ENCODE measurements at places on chromosomes 13 and 19.

- DNase-seq = no peak
Observed at GRCh38 chr13:60418954-60419353, 21.9 kb downstream of the TDRD3 start.

GRCh38 chr19:5832061-5832460 is 7.4 kb downstream of the FUT6 start:
- DNase-seq = no peak

DNA sequence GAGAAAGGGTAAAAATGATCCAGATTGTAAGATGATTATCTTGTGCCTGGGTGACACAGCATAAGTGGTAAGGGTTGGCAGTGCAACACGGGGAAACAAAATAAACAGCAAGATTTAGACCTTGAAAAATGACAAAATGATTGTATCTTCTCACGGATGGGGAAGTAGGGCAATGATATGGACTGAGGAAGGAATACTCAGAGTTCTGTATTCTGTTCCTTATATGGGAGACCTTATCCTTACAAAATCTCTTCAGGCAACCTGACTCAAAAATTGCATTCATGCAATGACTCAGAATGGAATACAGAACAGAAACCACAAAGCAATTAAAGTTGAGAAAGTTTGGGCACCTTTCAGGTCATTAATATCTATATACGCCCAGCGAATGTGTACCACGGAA is 149.0 kb downstream of the HS6ST3 start:
- DNase-seq = no peak

GRCh38 chr13:33636243-33636642 is 181.7 kb upstream of the RFC3 start:
- DNase-seq = no peak

DNA sequence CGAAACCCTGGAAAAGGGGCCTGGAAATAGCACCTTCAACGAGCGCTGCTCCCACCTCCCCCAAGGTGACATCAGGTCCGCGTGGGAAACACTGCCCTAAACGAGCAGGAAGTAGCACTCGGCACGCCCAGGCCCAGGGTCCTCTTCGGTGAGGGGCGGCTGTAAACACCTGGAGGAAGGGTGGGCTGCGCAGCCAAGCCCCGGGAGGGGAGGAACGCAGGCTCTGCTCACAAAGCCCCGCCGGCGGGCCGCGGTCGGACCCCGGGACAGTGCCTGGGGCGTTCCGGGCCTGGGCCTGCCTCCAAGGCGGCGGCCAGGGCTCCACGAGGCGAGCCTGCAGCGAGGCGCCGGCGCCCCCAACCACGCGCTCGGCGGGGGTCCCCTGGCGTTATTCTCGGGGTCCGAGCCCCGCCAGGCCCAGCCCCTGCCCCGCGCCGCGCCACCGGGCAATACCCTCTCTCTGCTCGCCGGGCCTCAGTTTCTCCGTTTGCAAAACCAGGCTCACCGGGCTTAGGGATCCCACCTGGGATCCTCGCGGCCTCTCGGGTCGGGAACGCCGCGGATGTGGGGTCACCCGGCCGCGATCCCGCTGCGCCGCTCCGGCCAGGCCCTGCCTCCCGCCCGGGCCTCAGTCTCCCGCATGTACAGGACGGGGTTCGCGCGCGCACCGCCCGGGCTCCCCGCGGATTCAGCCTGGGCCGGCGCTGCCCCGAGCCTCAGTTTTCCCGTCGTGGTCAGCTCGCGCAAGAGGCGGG is 630 bp downstream of the RNF126 start:
- peak; percentile 52 for DNase-seq

DNA sequence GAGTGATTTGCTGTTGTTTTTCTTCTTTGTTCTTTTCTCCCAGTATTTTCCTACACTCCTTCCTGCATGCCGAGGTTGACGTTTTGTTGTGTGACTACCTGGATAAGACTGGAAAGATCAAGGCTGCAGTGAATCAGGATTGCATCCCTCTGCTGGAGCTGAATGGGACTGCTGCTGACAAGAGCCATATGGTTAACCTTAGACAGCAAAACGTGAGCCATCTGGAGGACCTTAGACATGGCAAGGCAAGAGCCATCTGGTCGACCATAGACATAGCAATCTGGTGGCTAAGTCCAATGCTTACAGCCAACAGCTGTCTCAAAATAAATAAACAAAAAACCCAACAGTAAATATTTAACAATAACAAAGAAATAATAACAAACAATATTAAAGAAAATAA is 42.6 kb upstream of the ZNF91 start:
- no peak for DNase-seq

GRCh38 chr19:5751709-5752108 is 31.3 kb downstream of the CATSPERD start:
- DNase-seq = no peak

- no peak for DNase-seq
Observed at GRCh38 chr19:37074819-37075362, 3.3 kb upstream of the ZNF420 start.

DNA sequence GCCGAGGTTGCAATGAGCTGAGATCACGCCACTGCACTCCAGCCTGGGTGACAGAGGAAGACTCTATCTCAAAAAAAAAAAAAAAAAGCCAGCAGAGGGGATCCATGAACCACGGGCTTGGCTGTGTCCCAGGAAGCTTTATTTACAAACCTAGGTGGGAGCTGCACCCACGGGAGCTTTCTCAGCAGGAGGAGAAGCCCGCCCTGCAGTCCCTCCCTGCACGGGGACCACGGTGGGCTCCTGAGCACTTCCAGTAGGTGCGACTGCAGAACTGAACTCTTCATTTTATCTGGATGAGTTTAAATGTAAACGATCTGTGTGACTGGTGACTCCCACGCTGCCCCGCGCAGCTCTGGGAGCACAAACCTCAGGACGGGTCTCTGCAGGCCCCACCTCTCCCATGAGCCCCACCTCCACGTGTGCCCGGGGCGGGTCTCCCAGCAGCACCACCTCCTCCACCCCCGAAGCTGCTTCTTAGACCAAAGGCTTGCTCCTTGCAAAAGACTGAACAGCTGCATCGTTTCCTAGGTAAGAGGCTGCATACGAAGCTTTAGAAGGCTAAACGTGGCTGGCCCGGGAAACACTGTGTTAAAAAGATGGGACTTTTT is 66.4 kb downstream of the SPACA7 start:
- DNase-seq = no peak

DNA sequence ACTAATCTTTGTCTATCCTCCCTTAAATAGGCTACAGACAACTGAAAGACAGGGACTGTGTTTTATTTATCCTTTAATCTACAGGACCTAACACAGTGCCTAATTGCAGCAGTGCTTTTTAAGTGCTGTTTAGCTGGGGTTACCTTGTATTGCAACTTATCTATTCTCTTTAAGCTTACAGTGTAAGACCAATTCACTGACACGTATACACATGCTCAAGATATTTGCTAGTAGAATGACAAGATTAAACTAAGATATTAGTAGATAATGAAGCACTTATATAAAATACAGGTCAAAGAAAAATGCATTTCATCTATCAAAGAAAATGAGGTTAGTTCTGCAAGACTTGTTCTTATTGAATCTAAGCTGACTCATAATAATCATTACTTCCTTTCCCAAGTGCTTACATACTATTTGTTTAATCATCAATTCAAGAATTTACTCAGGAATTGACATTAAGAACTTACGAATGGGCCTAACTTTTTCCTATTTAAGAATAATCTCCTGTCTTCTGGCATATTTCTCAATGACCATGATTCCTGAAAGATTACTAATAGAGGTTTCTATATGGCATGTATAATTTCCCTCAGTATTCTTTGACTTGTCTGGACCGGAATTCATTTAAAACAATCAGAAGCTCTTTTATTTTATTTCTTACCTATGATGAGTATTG is 75.8 kb upstream of the MAB21L1 start:
- DNase-seq = no peak

DNA sequence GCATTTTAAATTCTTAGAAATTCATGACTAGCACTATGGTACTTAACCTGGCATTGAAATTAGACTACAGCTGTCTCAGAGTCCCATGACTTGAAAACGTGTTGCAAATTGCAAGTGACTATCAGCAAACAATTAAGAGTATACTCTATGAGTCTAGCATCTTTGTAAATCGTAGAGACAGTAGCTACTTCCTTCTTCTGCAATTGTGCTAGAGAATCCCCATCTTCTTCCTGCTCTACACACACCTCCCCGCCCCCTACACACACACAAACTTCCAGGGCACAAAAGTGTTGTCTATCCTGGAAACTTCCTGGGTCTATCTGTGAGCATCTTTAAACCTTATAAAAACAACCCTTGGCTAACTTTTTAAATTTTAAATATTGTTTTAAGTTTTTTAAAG is 35.2 kb upstream of the MIR17HG start:
- DNase-seq = no peak

- no peak for DNase-seq
Observed at GRCh38 chr19:35845215-35846037, 6.9 kb downstream of the NPHS1 start.

DNA sequence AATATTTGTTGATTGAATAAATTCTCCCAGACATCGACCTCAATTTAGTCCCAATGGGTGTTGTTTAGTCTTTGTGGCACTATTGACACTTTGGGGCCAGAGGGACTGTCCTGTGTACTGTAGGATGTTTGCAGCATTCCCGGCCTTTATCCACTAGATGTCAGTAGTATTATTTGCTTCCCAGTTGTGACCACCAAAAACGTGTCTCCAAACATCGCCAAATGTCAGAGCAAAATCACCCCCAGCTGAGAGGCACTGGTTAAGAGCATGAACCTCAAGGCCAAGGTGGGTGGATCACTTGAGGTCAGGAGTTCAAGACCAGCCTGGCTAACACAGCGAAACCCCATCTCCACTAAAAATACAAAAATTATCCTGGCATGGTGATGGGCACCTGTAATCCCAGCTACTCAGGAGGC is 15.4 kb downstream of the NLRP12 start:
- no peak for DNase-seq

DNA sequence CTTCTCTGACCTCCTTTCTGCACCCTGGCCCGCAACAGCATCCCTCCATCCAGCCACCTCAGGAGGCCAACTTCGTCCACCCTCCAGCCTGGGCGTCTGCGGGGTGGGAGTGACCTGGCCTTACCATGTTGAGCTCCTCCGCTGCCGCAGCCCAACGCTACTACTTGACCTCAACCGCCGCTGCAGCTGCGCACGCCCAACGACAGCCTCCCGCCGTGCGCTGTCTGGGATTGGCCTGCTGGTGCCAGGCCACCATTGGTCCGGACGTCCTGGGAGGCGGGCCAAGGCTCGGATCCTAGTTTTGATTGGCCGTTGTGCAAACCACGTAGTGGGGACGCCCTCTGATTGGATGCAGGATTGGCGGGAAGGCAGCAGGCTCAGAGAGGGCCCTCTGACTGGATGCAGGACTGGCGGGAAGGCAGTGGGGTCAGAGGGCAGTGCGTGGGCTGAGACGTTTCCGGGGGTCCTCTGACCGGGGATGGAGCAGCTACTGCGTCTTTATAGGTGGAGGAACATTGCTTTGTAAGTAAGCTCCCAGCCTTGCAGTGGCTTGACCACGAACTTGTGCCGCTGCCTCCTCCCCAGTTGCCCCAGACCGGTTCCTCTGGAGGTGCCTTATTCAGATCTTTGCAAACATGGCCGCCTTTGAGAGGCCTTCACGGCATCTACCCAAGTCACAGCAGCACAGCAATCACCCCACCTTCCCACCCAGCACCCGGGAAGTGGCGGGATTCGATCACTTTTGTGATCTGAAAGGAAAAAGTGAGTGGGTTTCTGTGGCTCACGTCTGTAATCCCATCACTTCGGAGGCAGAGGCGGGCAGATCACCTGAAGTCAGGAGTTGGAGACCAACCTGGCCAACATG is at the start of gene TUBA3C:
TUBA3C (minus strand) TSS at position 204 of the 865 bp plus-strand sequence; CDS start at position 127, 77 bp downstream.
- no peak for DNase-seq

- DNase-seq = peak; percentile 23
Observed at GRCh38 chr19:18233224-18233825, 7.1 kb upstream of the PDE4C start.

- no peak for DNase-seq
Observed at GRCh38 chr13:110684388-110685056, 21.4 kb downstream of the CARS2 start.

- no peak for DNase-seq
Observed at GRCh38 chr13:77349365-77349764, 22.5 kb upstream of the MYCBP2 start.

DNA sequence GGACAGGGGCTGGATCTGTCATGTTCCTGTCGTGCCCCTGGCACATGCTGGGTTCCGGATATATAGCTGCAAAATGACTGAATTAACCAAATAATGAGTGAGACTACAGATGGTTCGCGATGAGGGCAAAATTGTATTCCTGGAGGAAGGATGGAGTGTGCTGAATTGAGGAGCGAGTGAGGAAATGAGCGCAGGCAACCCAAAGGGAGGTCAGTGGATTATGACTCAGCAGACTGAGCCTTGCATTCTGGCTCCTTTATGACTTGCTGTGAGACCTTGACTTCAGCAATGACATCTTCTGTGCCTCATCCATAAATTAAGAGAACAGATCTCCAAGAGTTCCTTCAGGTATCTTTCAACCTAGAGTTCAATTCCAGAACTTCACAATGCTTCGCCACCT is 115.0 kb upstream of the CLDN10 start:
- no peak for DNase-seq

GRCh38 chr19:23527797-23528196 is 132.5 kb upstream of the ZNF91 start:
- no peak for DNase-seq
